ENCODE measurements at places on chromosomes 2 and 18. TPM values are rescaled to one million over a fixed set of nuclear protein-coding genes. Genes with fewer than 3 reads are reported as not detected.

The GRB14 gene
- total RNA-seq: 0.91 TPM

The UGT1A4 gene
- not detected for total RNA-seq

The FBXO48 gene
- 1.5 TPM for total RNA-seq

The GPATCH11 gene
- 7.2 TPM for total RNA-seq

GRCh38 chr2:31413025-31413424, 1.5 kb downstream of the XDH start:
- DNase-seq: no peak

- no peak for DNase-seq
These were observed 140.5 kb downstream of the TPO start for GRCh38 chr2:1553671-1554295.

GRCh38 chr2:195407783-195408182, 249.2 kb upstream of the SLC39A10 start:
- no peak for DNase-seq

DNA sequence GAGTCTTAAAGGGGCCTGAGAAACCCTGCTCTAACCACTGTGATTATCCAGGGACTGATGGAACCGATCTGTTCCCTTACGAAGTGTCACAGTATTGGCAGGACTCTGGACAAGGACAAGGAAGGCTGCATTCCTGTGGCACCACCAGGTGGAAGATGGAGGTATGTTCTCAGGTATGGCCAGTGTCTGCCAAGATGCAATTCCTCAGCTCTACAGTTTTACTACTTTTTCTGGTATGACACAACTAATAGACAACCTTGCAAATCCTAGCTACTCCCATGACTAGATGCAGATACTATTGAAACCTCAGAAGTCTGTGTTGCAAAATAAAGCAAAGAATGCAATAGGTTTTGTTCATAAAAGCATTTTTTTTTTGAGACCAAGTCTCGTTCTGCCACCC, 14.6 kb downstream of the RAB31 start:
- DNase-seq: no peak

- peak; percentile 2 for DNase-seq
These were observed 7.6 kb downstream of the ADRA2B start for GRCh38 chr2:96108541-96109360.

DNA sequence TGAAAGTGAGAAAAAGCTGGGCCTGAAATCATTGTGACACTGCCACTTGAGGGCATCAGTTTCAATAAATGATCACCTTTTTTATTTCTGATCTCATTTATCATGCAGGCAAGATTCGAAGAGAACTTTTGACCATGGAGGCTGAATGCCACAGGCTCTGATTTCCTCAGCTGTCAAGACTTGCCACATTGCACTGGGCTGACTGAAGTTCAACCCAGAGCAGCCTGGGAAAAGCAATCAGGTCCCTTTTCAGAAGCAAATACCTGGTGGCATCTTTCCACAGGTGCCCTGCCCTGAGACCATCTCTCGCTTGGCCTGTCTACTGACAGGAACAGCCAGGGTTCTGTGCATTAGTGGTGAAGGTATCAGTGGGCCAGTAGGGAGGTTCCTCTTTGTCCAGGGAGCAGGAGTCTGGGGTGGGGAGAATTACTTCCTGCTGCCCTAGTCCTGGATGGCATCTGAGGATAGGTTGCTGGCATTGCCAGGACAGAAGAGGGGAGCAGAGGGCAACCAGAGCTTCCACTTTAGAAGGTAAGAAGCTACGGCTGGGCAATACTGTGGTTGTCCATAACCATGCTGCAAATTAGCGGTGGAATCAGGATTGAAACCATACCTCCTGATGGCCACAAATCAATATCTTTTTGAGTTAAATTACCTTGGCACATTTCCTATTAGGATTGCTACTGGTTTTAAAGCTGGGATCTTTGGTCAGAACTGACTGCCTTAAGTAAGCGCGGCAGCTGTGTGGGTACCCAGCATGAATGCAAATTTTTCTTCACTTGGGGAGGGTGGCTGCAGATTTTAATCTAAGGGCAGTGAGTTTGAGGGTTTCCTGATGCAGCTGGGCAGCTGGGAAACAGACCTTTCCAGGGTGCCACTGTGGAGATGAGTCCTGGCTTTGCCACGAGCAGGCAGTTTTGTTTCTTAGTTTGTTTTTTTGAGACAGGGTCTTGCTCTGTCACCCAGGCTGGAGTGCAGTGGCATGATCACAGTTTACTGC, 394.5 kb downstream of the ALK start:
- no peak for DNase-seq

DNA sequence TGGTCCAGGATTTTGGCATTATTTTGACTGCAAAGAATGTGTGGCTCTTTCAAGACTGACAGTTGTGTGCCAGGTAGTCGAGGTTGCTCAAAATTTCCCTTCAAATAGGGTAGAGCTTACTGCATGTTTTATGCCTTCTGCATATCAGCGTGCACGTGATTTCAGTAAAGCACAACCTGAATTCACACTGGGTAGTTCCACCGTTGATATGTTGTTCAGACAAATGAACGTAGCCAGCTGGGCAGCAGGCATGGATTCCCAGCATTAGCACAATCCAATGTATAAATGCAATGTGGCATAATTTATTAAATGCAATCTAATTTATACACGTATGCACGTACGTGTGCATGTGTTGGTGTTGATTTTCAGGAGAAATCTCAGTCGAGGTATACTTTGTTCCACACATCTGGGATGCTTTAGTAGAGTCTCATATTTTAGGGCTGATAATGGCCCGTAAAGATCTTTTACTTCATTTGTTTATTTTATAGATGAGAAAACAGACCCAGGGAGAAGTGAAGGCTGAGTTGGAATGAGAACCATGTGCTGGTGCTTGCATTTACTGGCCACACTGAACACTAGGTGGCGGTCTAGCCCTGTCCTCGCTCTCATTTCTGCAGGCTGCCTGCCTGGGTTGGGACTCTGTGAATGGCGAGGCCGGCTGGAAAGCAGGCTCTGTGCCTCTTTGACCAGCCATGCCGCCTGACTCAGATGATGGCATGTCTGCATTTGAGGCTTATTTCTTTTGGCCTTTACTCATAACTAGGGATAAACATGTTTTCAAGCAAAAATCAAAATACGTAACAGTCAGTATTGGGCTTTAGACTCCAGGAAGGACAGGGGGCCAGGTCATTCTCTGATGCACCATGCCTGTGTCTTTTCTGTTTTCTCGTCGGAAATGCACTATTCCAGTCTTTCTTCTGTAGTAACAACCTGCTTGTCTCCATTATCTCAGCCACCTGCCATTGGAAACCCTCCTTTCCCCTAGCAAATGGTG, 120.4 kb downstream of the RNF144A start:
- peak; percentile 38 for DNase-seq

GRCh38 chr2:106107509-106108131, 86.5 kb downstream of the UXS1 start:
- peak; percentile 31 for DNase-seq

- no peak for DNase-seq
These were observed 22.9 kb downstream of the ITGAV start for GRCh38 chr2:186612555-186613440.

DNA sequence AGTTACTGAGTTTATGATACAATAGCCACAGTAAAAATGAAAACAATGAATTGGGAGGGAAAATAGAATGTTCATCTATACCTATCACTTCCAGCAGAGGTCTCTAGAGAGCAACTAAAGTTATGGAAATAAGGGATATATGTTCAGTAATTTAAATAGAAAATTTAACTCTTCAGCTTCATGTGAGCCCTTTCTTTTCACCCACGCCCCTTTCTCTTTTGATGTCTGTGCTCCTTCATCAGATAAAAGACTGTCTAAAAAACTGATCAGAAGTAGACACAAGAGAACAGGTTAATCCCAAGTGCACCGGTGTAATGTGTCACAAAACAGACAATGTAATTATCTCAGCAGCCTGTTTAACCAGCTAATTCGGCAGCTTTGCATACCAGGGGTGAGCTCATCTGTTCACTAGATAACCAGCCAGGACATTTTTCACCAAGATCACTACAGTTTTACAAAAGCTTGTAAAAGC, 238.5 kb upstream of the ERBB4 start:
- no peak for DNase-seq

DNA sequence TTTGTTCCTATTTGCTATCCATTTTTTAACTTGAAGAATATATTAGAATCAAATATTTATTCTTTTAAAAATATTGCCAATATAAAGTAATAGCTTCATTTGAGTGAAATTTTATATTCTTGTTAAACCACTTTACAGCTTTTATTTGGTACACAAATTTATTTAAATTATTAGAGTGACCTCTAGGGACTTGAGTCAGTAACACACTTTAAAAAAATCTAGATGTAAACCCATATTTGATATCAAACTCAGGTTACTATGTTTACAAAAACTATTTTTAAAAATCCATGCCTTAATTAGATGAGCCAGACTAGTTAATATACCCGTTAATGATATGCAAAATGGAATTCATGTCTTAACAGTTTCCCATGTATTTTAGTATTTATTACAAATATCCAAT, 134.6 kb downstream of the MAP4K4 start:
- DNase-seq: no peak

GRCh38 chr2:217090024-217090473, 230.2 kb upstream of the TNP1 start:
- no peak for DNase-seq

DNA sequence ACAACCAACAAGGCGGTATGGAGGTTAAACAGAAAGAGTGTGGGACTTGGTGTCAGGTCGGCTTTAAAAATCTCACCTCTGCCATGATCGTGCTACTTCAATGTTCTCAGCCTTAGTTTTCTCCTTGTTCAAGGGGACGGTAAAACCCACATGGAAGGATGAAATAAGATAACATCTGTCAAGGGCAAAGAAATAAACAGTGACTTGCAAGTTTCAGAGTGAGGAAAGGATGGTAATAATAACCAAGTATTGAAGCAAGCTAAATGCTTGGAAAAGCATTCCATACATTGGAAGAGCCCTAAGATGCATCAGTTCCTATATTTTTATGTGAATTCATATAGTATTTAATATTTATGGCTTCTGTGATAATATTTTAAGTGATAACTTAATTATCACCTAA, 29.8 kb upstream of the LMAN1 start:
- no peak for DNase-seq

DNA sequence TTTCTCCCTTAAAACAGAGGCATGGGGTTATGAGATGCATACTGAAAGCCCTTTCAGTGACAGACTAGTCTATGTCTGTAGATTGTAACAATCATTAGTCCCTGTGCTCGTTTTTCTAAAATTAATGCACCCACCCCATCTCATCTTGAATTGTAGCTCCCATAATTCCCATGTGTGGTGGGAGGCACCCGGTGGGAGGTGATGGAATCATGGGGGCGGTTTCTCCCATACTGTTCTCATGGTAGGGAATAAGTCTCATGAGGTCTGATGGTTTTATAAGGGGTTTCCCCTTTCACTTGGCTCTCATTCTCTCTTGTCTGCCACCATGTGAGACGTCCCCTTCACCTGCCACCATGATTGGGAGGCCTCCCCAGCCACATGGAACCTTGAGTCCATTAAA, 100.9 kb downstream of the AP1S3 start:
- DNase-seq: no peak

DNA sequence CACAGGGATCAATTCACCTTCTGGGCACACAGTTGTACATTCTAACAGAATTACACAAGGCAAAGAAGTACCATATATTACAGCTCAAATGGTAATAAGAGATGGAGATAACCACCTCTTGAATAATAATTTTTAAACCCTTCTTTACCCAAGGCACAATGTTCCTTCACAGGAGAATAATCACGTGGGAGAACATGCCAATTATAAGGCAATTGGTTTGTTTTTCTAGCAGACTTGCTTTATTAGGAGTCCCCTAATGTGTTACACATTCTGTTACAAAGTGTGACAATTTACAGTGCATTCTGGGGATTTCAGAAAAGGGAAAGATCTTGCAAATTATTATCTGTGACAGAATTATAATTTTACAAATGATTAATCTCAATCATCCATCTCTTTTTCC, 380.3 kb downstream of the RND3 start:
- no peak for DNase-seq

DNA sequence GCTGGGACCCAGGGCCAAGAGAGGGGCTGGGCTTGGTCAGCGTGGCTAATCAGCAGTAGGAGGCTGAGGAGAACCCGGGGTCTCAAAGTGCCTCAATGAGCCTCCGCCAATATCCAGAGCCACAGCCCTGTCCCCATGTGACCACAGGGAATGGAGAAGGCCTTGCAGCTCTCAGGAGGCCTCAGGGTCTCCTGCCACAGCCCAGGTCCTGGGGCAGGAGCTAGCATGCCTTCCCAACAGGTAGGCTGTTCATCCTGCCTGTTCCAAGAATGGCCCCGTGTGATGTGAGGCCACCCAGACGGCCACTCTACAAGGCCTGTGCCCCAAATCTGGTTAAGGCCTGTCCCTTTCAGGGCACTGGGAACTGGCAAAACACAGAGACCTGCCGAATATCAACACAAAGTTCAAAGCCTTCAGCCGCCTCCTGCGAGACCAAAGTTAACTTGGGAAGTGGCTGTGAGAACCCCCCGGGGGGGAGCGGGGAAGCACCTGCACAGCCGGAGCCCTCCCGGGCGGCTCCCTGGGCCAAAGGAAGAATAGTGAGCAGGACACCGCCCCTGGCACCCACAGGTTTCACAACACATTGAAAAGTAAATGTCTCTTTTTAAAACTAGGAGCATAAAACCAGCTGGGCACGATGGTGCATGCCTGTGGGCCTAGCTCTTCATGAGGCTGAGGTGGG, 4.5 kb upstream of the LIMS2 start:
- no peak for DNase-seq
